ENCODE measurements at places on chromosomes 7 and 10.

DNA sequence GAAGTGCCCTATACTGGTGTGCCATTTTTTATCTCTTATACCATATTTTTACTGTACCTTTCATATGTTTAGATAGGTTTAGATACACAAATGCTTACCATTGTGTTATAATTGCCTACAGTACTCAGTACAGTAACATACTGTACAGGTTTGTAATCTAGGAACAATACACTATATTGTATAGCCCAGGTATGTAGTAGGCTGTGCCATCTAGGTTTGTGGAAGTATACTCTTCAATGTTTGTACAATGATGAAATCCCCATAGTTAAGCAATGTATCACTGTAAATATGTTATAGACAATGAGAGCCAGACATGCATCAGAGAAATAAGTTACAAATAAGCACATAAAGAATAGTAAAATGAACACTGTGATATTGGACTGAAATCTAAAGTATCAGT is 109.1 kb downstream of the IQUB start:
- DNase-seq = no peak

DNA sequence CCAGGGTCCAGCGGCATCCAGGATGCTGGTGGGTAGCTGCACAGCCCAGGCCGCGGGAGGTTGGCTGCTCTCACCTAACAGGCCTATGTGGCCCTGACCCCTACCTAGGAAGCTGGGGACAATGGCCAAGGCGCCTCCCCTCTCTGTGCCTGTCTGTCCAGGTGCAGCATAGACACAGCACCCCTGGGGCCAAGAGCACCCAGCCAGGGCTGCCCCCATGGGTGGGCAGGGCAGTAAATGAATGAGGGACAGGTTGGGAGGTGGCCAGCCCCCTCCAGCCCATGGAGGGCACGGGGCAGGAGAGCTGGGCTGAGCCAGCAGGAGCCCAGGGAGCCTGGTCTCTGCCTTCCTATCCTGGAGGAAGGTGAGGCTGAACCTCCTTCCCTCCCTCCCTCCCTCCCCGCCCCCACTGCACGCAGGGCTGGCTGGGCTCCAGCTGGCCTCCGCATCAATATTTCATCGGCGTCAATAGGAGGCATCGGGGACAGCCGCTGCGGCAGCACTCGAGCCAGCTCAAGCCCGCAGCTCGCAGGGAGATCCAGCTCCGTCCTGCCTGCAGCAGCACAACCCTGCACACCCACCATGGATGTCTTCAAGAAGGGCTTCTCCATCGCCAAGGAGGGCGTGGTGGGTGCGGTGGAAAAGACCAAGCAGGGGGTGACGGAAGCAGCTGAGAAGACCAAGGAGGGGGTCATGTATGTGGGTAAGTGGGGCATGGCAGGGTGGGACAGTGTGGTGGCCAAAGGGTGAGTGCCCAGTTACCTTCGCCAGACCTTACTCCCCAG is at the start of gene SNCG:
SNCG (plus strand) TSS at position 484 of the 785 bp plus-strand sequence; CDS start at position 583, 99 bp downstream.
- peak; percentile 18 for DNase-seq

DNA sequence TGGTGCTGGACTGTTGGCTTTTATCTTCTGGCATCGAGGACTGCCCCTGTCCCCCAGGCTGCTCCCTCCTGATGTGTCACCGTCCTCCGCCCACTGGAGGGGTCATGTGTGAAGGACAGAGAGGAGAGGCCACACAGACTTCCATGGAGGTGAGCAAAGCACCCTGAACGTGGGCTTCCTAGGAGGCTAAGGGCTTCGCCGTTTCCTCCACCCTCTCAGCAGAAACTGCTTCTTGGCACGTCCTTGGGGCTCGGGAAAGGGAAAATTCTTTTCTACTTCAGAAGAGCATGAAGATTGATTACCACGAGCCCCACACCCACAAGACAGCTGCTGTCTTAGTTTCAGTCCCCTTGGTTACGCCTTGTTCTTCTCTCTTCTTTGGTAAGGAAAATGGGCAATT is 218.2 kb downstream of the CCDC3 start:
- DNase-seq = no peak

DNA sequence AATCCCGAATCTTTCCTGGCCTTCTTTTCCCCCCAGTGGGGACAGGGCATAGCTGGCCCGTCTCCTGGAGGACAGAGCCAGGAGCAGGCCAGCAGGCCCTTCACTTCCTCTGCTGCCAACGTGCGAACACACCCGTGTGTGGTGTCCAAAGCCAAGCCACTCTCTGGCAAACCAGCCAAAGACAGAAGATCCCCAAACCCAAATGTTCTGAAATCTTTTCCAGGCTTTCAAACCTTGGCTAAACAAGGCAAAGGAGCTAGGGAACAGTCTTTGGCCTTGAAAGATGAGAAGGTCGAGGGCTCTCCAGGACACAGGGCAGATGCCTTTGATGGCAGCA is 63.0 kb downstream of the PROSER2 start:
- no peak for DNase-seq

- DNase-seq = no peak
Measured at GRCh38 chr7:3064067-3064466, 20.4 kb upstream of the CARD11 start.

DNA sequence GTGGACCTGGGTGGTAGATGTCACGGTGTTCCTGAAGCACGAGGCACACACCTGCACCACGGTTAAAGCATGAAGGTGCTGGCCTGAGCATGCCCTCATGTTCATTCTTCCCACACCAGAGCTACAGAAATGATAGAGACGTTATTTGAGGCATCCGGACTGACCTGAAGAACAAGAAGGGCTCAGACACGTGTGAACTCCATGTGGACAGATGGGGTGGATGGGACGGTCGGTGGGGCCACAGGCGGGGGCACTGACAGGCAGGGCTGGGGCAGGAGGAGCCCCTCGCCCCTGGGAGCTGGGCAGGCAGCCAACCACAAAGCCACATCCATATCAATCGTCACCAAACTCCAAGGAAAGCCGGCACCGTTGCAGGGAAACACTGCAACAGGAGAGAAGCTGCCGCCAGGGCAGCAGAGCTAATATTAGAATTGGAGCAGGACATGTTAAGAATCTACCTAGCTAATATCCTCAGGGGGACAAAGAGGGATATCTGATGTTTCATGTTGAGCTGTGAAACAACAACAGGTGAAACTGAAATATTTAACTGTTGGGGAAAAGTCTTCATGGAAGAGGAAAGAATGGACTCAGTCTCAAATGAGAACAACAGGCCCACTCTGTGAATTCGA is 37.8 kb upstream of the DIP2C start:
- DNase-seq = no peak

GRCh38 chr10:12848439-12849173 is 152.9 kb downstream of the CCDC3 start:
- DNase-seq = no peak

DNA sequence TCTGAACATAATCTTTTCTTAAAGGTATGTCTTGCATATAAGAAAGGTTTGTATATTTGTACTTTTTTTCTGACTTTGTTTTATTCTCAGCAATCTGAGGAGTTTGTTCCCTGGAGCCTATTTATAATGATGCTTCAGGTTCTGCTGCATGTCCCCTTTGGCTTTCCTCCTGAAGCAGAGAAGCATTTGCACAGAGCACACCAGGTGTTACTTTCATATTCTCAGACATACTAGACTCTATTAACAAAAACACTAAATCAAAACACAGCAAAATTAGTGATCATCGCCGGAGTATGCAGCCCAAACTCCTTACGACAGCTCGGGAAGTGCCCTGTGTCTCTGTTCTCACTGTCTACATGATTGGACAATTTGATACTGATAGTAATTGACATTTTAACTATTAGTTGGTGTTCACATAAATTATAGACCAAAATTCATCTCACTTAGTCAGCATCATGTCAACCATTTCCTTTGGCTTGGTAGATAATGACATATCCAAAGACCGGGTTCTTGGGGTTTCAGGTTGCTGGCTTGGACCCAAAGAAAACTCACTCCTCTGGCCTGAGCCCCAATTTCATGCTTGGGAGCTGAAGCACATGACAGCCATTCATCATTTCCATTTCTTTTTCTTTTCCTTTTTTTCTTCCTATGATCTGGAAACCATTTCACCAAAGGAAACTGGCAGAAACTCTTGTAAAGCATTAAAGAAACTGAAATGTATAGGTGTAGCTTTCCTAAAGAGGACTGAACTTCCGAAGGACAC is 400.1 kb upstream of the NRP1 start:
- DNase-seq = no peak

DNA sequence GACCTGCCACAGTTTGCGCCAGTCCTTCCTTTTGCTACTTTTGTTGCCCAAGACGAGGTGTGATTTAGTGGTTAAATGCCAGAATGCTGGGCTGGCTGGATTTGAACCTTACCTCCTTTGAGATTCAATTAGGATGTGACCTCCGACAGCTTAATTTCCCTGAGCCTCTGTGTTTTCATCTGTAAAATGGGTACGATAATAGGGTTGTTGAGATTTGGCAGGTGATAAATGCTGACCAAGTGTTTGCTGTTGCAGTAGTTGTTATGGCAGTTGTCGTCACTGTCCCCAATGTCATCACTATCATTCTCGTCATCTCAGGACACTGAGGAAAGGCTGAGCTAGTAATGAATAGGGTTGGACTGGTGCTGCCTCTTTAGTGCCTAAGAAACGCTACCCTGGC is 61.1 kb downstream of the GRK5 start:
- DNase-seq = no peak

DNA sequence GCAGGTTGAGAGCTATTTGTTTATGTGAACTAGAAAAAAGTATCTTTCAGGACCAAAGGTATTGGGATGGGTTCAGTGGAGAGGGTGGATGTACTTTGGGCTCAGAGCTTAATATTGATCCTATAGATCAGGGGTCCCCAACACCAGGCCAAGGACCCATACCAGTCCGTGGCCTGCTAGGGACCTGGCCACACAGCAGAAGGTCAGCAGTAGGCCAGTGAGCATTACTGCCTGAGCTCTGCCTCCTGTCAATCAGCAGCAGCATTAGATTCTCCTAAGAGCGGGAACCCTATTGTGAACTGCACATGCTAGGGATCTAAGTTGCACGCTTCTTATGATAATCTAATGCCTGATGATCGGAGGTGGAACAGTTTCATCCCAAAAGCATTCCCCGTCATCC is 115.8 kb upstream of the WDR11 start:
- DNase-seq = no peak

- no peak for DNase-seq
Measured at GRCh38 chr7:128812514-128813168, 17.6 kb upstream of the FLNC start.

DNA sequence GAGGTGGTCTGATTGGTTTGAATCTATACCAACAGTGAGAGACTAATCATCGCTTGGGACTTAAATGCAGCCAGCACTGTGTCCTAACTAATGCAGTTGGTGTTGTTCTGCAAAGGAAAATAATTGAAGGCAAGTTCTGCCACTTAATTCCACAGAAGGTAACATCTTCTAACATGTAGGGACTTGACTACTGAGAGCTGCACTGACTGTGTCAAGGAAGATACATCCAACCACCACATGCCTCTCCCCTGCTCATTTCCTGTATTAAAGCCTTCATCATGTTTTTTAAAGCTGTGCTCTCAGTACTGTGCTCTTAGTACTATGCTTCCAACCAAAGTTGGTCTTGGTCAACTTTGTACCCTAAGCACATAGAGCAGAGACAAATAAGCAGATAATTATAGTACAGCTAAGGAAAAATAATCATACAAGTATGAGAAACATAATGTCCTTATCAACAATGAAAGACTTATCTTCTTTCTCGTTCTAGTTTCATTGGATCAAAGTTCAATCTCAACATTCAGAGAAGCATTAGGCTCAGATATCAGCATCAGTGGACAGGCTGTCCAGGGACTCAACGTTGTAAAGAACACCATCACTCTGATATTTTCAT is 2.8 kb upstream of the CYP3A4 start:
- no peak for DNase-seq

DNA sequence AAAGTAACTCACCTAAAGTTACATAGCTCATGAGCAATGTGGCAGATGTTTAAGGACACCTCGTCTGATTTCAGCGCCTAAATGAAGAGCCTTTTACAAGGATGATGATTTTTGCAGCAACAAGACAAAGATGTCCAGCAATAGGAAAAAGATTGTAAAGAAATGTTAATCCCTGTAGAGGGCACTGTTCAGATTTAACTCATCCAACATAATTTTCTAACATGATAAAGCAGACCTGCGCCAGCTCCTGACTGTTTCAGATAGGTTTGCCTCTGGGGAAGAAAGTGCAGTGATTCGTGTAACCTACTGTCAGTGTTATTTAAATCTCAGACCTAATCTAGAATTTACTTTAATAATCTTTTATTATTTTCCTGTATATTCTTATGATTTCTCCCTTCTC is 595.2 kb downstream of the AUTS2 start:
- DNase-seq = no peak

- DNase-seq = no peak
Measured at GRCh38 chr10:15427843-15428414, 56.8 kb upstream of the FAM171A1 start.

DNA sequence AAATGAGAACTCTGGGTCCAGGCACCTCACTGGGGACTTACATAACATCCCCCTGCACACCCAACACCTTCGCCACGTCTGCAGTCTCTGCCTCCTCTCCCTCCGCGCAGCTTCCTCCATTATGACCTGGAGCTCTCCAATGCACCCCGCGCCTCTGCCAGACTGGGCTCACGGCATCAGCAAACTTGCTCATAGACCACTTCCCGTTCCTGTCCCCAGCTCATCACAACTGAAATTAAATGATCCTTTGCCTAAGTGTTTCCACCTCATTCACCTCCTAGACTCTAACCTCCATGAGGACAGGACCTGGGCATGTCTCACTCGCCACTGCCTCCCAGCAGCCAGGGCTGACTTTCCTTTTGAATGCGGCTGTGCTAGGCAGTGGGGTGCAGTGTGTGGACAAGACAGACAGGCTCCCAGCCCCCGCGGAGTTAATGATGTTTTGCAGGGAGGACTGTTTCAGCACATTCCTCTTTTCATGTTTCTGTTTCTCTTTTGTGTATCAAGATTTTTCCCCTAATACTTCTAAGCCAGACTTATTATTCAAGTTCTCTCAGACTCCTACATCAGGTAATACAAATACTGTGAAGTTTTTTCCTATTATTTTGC is 18.8 kb downstream of the CHST15 start:
- no peak for DNase-seq

GRCh38 chr10:70805619-70806215 is 10.0 kb upstream of the SGPL1 start:
- DNase-seq = no peak

- no peak for DNase-seq
Measured at GRCh38 chr7:47783456-47784223, 164.6 kb downstream of the PKD1L1 start.

GRCh38 chr7:45888185-45888992 is at the start of gene IGFBP1:
TSS of gene IGFBP1 (plus strand) at chr7:45888488. CDS start at chr7:45888653, 165 bp downstream.
- DNase-seq = no peak

DNA sequence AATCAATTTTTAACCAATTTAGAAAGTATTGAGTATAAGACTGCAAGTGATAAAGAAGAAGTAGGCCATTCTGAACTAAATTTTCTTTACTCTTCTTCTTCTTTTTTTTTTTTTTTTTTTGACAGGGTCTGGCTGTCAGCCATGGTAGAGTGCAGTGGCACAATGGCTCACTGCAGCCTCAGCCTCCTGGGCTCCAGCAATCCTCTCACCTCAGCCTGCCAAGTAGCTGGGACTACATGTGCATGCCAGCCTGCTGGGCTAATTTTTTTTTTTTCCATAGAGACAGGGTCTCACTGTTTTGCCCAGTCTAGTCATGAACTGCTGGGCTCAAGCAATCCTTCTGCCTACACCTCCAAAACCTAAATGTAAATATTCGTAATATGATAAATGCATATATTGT is 63.2 kb downstream of the DGKB start:
- DNase-seq = no peak

- no peak for DNase-seq
Measured at GRCh38 chr10:37010741-37011140, 114.7 kb upstream of the ANKRD30A start.
